ENCODE measurements at places on chromosomes 6 and 20. TPM values are rescaled to one million over a fixed set of nuclear protein-coding genes. Genes with fewer than 3 reads are reported as not detected.
A peak's percentile ranks its signal among the peaks of the same experiment; 100 is the strongest.

Gene TFAP2C
- 2.4 TPM for total RNA-seq

DNA sequence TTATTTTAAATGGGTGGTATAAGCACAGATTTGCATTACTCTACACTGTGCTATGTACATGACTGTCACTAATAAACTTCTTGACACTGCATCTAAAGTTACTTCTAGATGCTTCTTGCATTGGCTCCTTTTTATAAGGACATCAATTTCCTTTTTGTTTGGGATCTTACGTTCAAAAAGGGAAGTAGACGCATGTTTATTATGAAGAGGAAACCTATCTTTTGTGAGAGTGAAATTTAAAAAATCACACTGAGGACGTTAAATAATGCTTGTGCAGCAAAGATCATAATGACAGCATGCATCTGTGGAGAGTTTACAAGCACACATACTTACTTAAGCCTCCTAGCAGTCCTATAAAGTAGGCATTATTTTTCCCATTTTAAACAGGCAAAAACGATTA lies 479.5 kb downstream of the CD83 start:
- no peak for DNase-seq

DNA sequence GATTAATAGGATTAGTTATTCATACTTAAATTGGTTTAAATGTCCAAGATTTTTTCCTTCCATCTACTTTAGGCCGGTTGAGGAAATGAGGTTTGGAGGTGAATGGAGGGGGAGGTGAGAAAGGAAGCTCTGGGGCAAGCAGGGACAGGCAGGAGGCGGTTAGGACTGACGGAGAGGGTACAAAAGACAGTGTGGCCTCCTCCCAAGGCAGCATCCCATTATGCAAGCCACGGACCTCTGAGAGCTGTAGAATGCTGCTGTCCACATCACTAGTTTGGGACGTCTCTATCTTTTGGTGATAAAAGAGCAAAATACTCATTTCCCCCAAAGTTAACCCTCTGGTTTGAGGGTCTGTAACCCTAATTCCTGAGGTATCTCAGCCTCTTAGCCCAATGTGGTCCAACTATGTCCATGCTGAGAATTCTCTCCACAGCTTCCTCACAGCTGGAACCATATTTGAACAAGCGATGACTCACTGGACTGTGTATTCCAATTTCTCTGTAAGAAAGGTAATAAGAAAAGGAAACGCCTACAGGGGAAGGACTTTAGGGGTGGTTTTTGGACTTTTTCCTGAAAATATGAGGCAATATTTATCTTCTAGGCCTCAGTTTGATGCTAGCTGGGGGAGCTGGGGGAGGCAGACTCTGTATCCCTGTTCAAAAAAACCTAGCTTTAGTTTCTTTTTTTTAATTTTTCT lies 172.2 kb downstream of the TFAP2B start:
- DNase-seq = no peak

Gene AKAP7
- 205 TPM for total RNA-seq

DNA sequence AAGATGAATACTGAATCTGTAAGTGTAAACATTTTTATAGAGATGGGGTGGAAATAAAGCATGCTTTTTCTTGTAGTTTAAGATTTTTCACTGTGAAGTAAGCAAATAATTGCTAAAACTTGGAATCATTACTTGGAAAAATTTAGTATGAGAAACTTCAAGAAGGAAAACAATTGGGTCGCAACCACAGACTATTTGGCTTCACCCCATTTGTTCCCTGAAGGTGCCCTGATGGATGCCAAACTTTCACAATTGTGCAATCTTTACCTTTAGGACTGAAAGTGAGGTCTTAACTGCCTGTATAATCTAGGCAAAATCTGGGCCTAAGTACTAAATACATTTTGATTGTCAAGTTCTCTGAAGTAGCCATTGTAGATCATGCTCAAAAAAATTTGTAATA lies 330.1 kb downstream of the HDGFL1 start:
- no peak for DNase-seq

Gene PTGIS
- 7.7 TPM for total RNA-seq

DNA sequence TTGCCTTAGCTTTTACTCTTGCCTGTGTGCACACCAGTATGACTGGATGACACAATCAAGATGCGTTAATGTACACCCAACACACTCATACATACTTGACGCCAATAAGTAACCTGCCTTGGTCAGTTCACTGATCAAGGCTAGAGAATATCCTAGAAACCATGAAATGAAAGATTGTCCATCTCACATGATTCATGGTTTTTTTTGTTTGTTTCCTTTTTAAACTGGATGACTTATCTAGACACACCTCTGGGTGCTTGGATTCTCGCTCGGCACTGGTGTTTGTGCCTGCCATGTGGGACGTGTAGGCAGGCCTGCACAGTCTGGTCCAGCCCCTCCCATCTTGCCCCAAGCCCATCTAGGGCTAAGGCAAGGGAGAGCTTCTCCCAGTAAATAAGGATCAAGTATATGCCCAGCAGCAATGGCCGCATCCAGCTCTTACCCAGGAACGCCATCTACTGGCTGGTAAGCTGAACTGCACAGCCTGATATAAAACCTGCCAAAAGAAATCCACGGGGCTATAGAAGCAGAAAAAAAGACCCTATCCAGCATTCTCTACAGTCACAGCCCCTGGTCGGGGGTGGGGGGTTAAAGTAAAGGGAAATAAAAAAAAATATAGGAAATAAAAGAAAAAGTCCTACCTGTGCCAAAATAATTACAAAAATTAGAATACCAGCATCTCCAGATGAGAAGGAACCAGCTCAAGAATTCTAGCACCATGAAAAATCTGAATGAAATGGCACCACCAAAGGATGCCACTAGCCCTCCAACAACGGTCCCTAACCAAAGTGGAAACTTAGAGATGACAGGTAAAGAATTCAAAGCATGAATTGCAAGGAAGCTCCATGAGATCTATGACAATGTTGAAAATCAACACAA lies 73.3 kb downstream of the OTOR start:
- no peak for DNase-seq

Gene SYNCRIP
- total RNA-seq = 88.5 TPM

DNA sequence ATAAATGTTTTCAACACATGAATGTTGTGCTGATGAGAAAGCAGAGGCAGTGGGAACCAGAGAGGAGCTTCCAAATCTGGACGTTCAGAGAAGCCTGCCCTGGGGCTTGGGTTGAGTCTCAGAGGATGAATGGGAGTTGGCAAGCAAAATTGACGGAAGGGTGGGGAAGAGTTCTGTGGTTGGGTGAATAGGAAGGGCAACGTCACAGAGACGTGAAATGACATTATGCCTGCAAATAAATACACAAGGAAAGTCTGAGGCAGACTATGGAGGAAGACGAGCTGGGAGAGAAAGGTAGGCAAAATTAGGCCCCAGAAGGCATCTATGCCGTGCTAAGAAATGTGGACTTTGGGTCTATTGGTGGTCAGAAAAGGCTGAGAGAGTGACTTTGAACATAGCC lies 25.2 kb upstream of the SGK1 start:
- DNase-seq = no peak

GRCh38 chr6:5395719-5396118 lies 134.4 kb downstream of the FARS2 start:
- no peak for DNase-seq

DNA sequence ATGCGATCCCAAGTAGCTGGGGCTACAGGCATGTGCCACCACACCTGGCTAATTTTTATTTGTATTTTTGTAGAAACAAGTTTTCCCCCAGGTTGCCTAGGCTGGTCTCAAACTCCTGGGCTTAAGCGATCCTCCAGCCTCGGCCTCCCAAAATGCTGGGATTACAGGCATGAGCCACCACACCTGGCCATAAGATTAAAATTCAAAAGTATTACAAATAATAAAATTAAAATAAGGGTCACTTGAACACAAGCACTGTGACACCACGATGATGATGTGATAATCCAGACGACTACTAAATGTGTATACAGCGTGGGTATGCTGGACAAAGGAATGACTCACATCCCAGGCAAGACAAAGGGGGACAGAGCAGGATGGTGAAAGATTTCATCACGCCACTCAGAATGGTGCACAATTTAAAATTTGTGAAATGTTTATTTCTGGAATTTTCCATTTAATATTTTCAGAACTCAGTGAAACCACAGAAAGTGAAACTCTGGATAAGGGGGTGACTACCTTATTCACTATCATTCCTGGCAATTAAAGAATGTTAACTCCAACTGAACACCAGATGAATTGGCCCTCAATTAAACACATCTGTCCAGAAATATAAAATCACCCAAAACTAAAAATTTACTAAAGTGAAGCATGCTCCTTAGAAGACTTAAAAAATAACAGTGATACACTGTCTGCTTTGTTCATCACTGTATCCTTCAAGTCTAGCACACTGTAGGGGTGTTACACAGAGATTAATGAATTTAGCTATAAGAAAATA lies 13.1 kb downstream of the B4GALT5 start:
- DNase-seq = no peak

DNA sequence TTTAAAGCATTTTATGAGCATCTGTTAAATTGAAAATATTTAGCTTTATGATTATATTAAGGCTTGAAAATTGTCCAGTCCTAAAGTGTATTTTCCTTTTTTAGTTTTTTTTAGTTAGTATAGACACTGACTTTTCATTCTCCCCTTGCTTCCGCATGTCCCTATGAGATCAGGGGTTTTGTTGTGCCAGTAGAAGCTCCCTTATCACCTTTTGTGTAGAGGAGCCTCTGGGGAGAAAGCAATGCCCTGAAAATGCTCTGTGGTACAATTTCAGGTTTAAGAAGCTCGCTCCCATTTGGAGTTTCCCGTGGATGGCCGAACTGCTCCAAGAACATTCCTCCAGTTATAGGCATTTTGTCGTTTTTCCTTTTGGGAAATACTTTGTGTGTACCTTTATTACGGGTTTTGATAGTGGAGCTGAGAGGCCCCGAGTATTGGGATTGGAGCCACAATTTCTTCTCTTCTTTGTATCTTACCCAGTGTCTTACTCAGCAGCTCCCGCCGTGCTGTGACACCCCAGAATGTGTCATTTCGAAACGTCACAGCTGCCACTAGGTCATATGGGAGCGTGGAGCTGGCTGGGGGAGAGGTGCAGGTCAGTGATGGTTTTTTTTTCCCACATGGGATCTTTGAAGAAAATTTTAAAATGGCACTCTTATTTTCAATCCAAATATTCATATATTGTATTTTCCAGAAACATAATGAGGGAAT lies 49.9 kb downstream of the RPRD1B start:
- no peak for DNase-seq

DNA sequence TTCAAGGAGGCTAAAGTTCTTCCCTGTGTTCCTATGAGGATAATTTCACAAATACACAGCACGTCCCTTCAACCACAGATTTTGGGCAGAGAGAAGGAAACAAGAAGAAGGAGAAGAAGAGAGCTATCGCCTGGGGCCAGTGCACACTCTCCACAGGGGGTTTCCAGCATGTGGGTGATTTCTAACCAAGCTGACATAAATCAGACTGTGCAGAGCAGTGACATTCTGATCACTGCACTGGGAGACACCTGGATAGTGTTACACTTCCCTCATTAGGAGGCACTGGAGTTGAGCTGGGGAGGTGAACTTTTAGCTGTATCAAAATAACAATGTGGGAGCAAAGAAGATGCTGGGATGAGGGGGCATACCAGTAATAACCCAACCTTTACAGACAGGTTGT lies 71.8 kb upstream of the CENPW start:
- no peak for DNase-seq

GRCh38 chr6:7188492-7188891 lies 80.7 kb downstream of the RREB1 start:
- DNase-seq = no peak

GRCh38 chr6:93424303-93425064 lies 5.1 kb upstream of the EPHA7 start:
- DNase-seq = no peak

DNA sequence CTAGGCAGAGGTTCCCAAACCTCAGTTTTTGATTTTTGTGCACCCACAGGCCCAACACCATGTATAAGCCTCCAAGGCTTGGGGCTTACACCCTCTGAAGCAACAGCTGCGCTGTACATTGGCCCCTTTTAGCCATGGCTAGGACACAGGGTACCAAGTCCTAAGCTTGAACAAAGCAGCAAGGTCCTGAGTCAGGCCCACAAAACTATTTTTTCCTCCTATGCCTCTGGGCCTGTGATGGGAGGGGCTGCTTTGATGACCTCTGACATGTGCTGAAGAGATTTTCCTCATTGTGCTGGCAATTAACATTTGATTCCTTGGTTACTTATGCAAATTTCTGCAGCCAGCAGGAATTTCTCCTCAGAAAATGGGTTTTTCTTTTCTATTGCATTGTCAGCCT lies 262.2 kb upstream of the CEP162 start:
- DNase-seq = no peak

Gene B3GALT4
- 9.0 TPM for total RNA-seq

DNA sequence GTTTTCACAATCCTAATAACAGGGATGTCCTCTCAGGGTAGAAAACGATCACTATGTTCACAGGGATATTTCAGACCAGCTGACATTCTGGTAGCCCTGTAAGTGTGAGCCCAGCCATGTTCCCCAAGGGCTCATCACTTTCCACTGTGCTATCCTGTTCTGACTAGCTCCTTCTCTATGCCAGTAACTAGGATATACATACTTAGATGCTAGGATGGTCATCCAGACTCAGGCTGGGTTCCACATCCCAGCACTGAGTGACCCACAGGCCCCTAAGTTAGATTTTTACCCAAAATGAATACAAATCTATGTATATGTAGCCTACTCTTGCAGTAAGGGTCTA lies 83.0 kb downstream of the CD164 start:
- DNase-seq = no peak

DNA sequence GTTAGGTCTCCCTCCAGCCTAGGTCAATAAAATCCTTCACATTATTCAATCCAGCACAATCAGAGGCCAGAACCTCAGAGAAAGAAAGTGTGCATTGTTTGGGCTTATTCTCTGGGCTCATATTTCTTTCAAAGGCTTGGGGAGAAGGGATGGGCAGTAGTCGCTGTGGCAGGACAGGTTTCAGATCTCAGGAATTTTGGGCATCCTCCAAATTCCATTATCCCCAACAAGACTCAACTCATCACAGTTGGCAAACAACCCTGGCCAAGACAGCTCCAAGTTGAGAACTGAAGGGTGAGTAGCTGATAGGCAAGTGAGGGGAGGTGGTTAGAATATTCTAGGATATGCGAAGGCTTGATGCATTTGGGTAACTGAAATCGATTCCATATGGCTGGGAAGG lies 27.2 kb upstream of the CHD6 start:
- no peak for DNase-seq

- no peak for DNase-seq
These were observed 8.5 kb upstream of the PDYN start for GRCh38 chr20:2002365-2002764.

Gene KCNK16
- not detected for total RNA-seq

Gene TOP1
- 26.5 TPM for total RNA-seq

GRCh38 chr20:61252601-61253263 lies 671 bp downstream of the CDH4 start:
- DNase-seq = peak; percentile 58
